ENCODE measurements at places on chromosomes 4 and X.

- DNase-seq = no peak
Measured at GRCh38 chrX:128800138-128800537, 723.2 kb downstream of the SMARCA1 start.

DNA sequence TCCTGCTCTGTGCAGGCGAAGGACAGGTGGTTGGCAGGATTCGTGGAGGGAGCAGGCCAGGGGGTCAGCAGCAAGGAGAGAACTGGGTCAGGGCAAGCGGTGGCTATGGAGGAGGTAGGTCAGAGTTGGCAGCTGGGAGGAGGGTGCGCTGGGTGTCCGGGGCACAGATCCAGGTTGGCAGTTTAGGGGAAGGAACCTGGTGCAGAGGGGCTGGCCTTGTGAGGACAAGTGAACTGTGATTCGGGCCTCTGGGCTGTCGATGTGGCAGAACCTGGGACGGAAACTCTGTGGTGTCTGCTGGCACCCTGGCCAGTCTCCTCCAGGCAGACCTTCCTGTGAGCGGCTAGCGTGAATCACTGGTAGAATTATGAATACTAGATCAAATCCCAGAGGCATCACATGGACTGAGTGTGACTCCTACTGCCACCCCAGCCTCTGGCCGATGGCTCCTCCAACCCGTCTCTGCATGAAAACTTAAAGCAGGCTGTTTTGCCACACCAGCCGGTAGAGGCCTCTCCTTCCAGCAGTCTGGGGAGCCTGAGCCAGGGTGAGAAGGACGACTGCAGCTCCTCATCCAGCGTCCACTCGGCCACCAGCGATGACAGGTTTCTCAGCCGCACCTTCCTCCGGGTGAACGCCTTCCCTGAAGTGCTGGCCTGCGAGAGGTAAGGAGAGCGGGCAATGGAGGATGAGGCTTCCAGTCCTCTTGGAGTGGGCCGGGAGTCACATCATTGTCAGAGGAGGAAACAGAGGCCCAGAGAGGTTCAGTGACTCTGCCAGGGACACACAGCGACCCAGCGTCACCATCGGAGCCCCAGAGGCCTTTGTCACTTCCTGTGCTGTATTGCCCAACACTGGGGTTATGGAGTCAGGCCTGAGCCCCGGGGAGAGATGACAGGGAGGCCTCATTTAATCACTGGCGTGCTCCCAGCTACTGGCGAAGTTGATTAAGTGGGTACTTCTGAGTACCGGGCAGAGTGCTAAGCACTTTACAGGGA is 20.3 kb downstream of the EVC start:
- no peak for DNase-seq

DNA sequence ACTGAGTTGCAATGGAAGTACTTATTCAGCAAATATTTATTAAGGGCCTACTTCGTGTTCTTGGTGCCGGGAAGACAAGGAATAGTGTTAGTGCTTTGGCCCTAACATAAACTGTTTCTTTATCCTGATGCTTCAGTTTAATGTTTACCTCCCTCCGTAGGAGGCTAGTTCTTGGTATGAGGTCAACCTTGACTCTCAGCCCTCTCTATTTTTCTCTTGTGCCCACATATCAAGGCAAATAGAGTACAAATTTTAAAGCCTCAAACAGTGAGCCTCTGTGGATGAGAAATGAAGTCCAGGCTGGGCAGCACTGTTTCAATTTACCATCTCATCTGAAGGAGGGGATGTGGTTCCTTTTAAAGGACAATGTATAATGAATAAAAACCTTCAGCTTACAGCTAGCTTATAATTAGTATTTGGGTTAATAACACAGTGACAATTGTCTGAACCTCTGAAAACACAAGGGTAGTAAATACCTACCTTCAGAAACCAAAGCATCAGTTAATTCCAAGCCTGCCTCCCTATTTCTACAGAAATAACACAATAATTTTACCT is 68.5 kb downstream of the SH3RF1 start:
- DNase-seq = no peak

- DNase-seq = no peak
Measured at GRCh38 chr4:119227690-119228089, 15.2 kb downstream of the USP53 start.

- DNase-seq = no peak
Measured at GRCh38 chr4:101954975-101955678, 164.6 kb downstream of the BANK1 start.

- DNase-seq = no peak
Measured at GRCh38 chr4:176339936-176340761, 20.4 kb downstream of the SPCS3 start.

DNA sequence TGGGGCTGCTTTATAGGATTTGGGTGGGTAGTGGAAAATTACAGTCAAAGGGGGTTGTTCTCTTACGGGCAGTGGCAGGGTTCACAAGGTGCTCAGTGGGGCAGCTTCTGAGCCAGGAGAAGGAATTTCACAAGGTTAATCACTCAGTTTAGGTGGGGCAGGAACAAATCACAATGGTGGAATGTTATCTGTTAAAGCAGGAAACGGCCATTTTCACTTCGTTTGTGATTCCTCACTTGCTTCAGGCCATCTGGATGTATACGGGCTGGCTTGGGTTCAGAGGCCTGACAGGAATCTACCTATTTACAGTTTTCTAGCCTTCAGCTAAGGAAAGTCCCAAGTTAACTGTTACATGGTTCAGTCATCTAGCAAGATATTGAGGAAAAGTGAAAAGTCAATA is 1003.5 kb downstream of the STPG2 start:
- no peak for DNase-seq

DNA sequence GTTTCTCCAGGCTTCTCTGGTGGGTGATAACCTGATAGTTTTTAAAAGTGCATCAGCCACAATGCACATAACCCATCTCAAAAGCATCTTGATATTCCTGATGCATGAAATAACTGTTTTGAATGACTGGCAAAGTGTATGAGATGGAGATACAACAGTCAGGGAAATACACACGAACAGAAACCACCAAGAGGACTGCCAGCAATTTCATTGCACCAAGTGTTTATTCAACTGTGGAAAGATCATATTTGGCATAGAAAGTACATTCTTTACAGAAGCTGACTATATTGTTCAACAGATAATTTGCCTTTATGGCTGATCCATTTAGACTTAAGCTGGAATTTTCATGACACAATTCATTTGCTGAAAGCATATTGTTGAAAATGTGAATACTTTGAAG is 139.5 kb downstream of the SLIT2 start:
- DNase-seq = no peak

- no peak for DNase-seq
Measured at GRCh38 chrX:138711399-138712347, at the start of gene FGF13. Gene FGF13 (minus strand): TSS chrX:138711717. CDS start chrX:138711003, 714 bp downstream.

- DNase-seq = no peak
Measured at GRCh38 chrX:5068550-5068949, 1160.1 kb downstream of the NLGN4X start.

GRCh38 chr4:79397951-79398350 is 10.1 kb downstream of the GK2 start:
- DNase-seq = no peak

DNA sequence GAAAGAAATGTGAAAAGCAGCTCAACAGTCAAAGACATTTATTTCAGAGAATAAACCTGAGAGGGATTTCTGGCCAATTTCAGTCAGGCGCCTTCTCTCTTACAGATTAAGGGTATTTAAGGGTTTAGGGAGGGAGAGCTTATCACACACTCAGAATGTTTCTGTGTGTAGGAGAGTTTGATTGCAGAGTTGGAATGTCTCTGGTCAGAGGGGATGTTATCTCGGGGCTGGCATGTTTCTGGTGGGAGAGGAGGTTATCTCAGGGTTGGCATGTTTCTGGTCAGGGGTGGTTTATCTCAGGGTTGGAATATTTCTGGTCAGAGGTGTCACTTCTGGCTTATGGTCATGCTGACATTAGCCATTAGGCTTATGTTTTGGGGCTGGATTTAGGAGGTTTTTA is 1920.5 kb upstream of the PCDH7 start:
- no peak for DNase-seq

- DNase-seq = no peak
Measured at GRCh38 chr4:184536881-184537248, 62.5 kb upstream of the IRF2 start.

GRCh38 chr4:1373892-1374705 is 27.1 kb downstream of the UVSSA start:
- no peak for DNase-seq

- no peak for DNase-seq
Measured at GRCh38 chrX:70026112-70026850, 23.5 kb downstream of the AWAT2 start.

GRCh38 chr4:126106658-126107057 is 791.9 kb downstream of the FAT4 start:
- no peak for DNase-seq

GRCh38 chr4:174217273-174218126 is 66.0 kb downstream of the FBXO8 start:
- no peak for DNase-seq

DNA sequence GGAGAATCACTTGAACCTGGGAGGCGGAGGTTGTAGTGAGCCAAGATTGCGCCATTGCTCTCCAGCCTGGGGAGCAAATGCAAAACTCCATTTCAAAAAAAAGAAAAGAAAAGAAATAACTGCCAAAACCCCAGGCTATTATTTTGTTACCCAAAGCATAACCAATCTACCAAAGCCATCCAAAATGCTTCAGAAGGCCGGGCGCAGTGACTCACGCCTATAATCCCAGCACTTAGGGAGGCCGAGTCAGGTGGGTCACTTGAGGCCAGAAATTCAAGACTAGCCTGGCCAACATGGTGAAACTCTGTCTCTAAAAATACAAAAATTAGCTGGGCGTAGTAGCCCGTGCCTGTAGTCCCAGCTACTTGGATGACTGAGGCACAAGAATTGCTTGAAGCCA is 49.8 kb downstream of the SMIM31 start:
- no peak for DNase-seq

GRCh38 chr4:98508829-98509598 is 149.4 kb downstream of the TSPAN5 start:
- no peak for DNase-seq

- no peak for DNase-seq
Measured at GRCh38 chr4:31005037-31005436, 284.9 kb downstream of the PCDH7 start.

GRCh38 chrX:1392376-1393068 is 609 bp upstream of the SLC25A6 start:
- DNase-seq = no peak

DNA sequence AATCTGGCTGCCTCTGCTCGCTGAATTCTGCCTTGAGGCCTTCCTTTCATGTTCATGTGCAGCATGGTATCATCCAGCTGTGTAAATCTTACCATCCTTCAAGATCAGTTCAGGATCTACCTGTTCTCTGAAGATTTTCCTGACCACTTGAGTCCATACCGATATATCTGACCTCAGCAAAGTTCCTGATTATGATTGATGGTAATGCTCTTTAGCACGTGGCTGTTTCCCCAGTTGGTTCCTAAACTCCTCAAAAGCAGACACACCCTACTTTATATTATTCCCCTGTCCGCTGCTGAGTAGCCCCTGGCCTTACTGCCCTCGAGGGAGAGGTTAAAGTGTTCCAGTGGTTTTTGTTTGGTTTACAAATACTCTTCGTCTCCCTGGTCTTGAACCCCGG is 20.0 kb downstream of the GALNT7 start:
- no peak for DNase-seq

GRCh38 chr4:88952081-88952480 is 104.9 kb downstream of the FAM13A start:
- DNase-seq = no peak

- DNase-seq = no peak
Measured at GRCh38 chr4:23212558-23212957, 519.8 kb downstream of the GBA3 start.

- no peak for DNase-seq
Measured at GRCh38 chrX:57422289-57422688, 135.8 kb downstream of the FAAH2 start.

GRCh38 chr4:16659694-16660093 is 238.8 kb downstream of the LDB2 start:
- DNase-seq = no peak

GRCh38 chrX:149365061-149365460 is 140.0 kb downstream of the IDS start:
- no peak for DNase-seq

- no peak for DNase-seq
Measured at GRCh38 chr4:185304541-185304940, 91.2 kb downstream of the LRP2BP start.

DNA sequence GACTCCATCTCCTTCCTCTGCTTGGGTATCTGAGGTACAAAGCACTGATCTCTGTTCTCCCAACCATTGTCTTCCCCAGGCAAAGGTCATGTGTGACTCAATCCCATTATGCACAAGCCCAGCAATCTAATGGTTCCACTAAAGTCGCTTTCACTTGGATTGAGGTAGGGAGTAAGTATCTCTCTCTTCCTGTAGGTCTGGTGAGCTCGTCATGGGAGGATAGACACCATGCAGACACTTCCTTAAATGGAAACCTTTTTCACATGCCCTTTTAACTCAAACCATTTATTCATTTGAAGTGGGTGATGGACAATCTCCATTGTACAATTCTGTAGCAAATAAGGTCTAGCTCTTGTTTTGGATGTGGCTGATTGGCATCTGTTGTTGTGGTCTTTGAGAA is 245.2 kb upstream of the CLNK start:
- no peak for DNase-seq

GRCh38 chr4:62131049-62131448 is 930.9 kb downstream of the ADGRL3 start:
- no peak for DNase-seq

GRCh38 chr4:141614878-141615586 is 21.4 kb upstream of the IL15 start:
- no peak for DNase-seq

DNA sequence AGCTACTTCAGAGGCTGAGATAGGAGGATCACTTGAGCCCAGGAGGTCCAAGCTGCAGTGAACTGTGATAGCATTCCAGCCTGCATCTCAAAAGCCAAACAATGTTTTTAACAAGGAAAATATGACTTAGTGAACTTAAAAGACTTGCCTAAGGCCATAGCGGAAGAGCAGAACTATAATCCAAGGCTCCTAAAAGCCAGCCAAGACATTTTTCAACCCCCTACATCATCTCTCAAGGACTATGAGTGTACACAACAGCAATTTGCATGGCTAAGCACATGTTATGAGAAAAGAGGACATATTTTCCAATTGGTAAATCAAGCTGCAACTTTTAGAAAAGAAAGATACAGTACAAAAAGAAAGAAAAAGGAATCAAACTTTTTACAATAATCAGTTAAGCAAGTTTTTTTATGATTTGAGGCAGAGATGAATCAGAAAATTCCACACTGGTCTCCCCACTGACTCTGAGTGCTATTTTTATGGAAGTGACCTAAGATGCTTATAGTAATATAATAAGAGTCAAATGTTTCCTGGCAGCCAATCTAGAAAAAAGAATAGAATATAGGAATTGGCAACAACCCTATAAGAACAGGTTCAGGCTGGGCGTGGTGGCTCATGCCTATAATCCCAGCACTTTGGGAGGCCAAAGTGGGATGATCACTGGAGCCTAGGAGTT is 9.8 kb upstream of the ACOT9 start:
- no peak for DNase-seq

Data from stimulated activated CD4-positive, alpha-beta T cell treated with anti-CD3 and anti-CD28 coated beads, Interleukin-15, amount 100 ng/mL, for 48 hours (primary cell).